Activated CD8-positive, alpha-beta T cell treated with anti-CD3 and anti-CD28 coated beads for 36 hours (primary cell): ENCODE measurements at places on chromosomes 7 and 10. TPM values are rescaled to one million over a fixed set of nuclear protein-coding genes. Genes with fewer than 3 reads are reported as not detected.

The PAPOLB gene
- not detected for total RNA-seq

The DNAH11 gene
- 2.3 TPM for total RNA-seq

DNA sequence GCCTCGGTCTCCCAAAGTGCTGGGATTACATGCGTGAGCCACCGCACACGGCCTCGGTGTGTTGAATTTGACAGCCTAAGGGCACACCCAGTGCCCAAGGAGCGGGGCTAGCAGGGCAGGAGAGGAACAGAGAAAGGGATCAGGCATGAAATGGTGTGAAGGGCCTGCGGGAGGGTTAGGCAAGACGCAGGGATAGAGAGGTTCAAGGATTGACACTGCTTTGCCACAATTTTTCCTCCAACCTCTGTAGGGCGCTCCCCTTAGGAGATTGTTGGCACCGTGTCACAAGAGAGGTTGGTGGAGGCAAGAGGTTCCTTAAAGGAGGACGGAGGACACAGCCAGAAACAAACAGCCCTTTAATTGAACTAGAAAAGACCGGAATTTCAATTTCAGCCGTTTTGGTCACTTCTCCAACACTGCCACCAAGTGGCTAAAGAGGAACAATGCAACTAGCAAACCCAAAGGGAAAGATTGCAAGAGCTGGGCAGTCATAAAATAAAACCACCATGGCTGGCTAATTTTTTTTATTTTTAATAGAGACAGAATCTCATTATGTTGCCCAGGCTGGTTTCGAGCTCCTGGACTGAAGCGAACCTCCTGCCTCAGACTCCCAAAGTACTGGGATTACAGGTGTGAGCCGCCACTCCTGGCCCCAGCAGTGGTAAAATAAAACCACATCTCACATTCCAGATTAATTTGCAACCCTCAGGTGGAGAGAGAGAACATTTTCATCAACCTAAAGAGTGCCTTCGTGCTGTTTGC is 6.9 kb upstream of the CREB3L2 start:
- no peak overlapping the region for H3K27ac ChIP-seq
- H3K4me3 ChIP-seq = no peak overlapping the region
- peaks cover 2% of the 10 kb centered on the region for H3K27me3 ChIP-seq
- H3K36me3 ChIP-seq = no peaks in the 10 kb centered on the region
- peak; percentile 29 for DNase-seq
- H3K4me1 ChIP-seq = no peaks in the 10 kb centered on the region

DNA sequence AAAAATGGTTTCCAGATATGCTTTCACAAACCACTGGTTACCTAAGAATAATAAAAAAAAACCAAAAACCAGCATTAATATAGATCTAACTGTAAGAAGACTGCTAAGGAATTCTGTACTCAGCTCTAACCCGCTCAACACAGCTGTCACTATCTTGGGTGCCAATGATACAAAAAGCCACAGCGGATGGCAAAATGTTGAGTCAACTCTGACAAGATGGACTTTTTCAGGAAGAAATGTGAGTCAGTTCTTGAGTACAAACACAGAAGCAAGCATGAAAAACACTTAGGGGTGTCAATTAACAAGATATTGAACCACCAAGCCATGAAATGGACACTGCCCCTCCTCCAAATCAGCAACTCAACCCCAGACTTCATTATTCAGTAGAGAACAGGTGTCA is 55.0 kb downstream of the CTTNBP2 start:
- no peak overlapping the region for H3K27ac ChIP-seq
- no peaks in the 10 kb centered on the region for H3K27me3 ChIP-seq
- DNase-seq = no peak
- H3K36me3 ChIP-seq = no peaks in the 10 kb centered on the region

DNA sequence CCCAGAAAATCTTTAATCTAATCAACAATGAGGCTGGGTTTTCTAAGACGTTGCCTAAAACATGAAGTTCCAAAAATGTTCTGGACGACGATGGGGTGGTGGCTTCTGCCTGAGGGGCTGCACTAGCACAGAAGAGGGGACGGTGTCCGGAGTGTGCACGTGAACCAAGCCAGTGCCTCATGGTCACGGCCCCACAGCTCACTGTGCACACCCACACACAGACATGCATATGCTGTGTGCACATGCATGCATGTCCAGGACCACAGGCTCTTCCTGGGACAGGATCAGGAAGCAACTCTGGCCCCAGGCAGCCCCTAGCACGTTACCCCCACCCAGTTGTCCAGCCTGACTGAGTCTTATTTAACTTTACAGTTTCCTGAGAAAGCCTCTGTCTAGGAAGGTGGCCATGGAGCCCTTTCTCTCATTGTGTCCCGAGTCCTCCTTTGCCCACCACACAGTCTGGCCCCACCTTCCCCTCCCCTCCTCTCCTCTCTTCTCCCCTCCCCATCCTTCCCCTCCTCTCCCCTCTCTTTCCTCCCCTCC is 100.8 kb downstream of the DNAJB6 start:
- no peak for DNase-seq
- peaks cover 10% of the 10 kb centered on the region for H3K4me1 ChIP-seq
- no peak overlapping the region for H3K4me3 ChIP-seq
- no peaks in the 10 kb centered on the region for H3K36me3 ChIP-seq
- no peaks in the 10 kb centered on the region for H3K27me3 ChIP-seq

DNA sequence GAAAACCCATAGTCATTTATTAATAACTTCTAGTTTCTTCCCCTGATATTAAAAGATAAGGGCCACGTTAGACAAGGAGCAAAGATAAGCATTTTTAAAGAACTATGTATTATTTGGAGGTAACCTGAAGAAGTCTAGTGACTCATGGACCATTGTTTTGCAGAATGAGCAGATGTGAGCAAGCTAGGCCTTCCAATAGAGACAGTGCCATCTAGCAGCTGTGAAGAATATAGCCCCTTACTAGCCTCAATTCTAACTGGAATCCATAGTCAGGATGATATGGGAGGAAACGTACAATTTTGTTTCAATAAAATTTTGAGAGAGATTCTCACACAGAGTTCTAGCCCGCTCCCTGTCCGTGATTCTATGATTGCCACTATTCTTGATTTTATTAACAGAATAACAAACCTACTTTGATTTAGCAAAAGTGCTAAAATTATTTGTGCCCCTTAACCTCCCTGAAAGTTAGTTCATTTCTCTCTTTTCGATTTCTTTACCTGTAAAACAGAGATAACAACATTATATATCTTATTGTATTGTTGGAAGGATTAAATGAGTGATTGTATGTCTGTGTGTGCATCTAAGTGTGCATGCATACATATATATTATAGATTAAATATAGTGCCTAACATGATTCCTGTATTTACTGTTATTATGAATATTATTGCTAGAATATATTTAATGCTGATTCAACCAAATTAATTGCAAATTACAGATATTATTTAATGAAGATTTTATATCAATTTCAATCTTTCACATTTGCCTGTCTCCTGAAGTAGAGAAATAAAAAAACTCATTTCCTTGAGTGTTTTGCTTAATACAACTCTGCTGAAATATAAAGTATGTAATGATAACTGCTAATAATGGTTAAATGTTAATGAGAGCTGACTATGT is 22.7 kb downstream of the FAM237B start:
- H3K4me3 ChIP-seq = no peak overlapping the region
- no peak overlapping the region for H3K27ac ChIP-seq

- H3K27me3 ChIP-seq = no peaks in the 10 kb centered on the region
- H3K27ac ChIP-seq = no peak overlapping the region
- peaks cover 29% of the 10 kb centered on the region for H3K4me1 ChIP-seq
- peaks cover 21% of the 10 kb centered on the region for H3K36me3 ChIP-seq
- no peak overlapping the region for H3K4me3 ChIP-seq
Measured at GRCh38 chr10:6383096-6383812, 180.5 kb downstream of the PFKFB3 start.

GRCh38 chr7:52512656-52513055 is 522.8 kb upstream of the POM121L12 start:
- no peak for DNase-seq
- H3K27me3 ChIP-seq = no peaks in the 10 kb centered on the region
- no peaks in the 10 kb centered on the region for H3K4me1 ChIP-seq
- no peak overlapping the region for H3K27ac ChIP-seq
- H3K4me3 ChIP-seq = no peak overlapping the region

DNA sequence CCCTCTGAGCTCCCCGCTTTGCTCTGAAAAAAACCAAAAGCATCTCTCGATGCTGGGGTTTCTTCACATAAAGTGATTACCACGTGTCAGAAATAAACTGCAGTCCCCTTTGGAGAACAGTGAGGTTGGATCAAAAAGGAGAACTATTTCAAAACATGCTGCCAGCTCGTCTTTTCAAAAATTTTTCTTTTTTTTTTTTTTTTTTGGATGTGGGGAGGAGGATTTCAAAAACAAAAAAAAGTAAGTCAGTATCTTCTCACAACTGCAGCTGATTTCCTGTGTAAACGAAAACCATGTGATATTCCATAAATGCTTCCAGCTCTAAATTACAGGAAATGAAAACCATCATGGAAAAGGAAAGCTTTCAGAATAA is 155.0 kb upstream of the LYZL2 start:
- no peak for DNase-seq
- H3K4me1 ChIP-seq = peaks cover 17% of the 10 kb centered on the region
- peak overlapping the region; percentile 70 for H3K4me3 ChIP-seq

DNA sequence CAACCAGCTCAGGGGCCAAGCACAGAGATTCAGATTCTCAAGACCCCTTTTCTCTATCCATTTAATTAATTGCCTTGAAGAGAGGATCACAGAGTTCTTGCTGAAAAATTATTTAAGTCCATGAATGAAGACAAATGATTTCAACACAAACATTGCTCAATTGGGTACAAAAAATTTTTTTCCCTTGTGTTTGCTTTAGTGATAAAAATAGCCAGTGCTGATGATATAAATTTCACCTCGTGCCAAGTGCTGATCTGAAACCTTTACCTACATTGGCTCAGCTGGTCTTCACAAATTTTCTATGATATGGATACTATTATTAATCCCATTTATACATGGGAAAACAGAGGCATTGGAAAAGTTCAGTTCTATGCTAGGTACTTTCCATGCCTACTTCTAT is 377.1 kb downstream of the NRG3 start:
- no peaks in the 10 kb centered on the region for H3K4me1 ChIP-seq
- no peak overlapping the region for H3K27ac ChIP-seq
- H3K27me3 ChIP-seq = peaks cover 1% of the 10 kb centered on the region

DNA sequence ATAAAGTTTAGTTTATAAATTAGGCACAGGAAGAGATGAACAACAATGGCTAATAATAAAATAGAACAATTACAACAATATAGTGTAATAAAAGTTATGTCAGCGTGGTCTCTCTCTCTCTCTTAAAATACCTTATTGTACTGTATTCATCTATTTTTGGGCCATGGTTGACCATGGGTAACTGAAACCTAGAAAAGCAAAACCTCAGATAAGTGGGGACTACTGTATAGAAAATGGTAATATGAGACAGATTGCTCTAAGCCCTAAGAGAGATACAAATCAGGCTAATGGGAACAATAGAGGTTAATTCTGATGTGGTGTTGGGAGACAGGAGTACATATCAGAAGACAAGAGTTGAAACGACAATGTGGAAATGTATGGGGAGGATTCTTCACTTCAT is 86.2 kb downstream of the ZNF365 start:
- no peaks in the 10 kb centered on the region for H3K36me3 ChIP-seq
- H3K4me1 ChIP-seq = peaks cover 16% of the 10 kb centered on the region
- peaks cover 1% of the 10 kb centered on the region for H3K27me3 ChIP-seq
- H3K4me3 ChIP-seq = no peak overlapping the region

DNA sequence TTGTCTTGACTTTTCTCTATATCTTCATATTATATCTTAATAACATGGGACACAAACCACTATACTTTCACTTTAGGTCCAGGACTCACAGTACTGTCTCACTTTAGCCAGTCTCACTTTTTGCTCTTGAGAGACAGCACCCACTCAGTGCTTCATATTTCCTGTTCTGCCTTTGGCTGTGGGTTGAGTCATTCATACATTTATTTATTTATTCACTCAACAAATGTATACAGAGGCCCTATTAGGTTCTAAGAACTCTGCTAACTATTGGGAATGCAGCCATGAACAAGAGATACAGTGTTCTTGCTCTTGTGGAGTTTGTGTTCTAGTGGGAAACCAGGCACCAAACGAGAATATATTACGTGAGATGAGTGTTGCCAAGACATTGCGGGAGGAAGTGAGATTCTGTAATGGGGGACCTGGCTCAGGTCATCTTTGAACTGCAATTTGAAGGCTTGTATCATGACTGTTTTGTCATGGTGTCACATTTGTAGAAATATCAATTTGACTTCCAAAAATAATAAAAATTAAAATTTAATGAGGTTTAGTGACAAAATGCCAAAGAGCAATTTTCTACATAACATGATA is 190.1 kb downstream of the SDHAF3 start:
- no peak overlapping the region for H3K27ac ChIP-seq
- no peak for DNase-seq
- H3K4me3 ChIP-seq = no peak overlapping the region
- no peaks in the 10 kb centered on the region for H3K4me1 ChIP-seq
- H3K36me3 ChIP-seq = no peaks in the 10 kb centered on the region

- peaks cover 10% of the 10 kb centered on the region for H3K4me1 ChIP-seq
- H3K36me3 ChIP-seq = peaks cover 27% of the 10 kb centered on the region
Measured at GRCh38 chr7:30831227-30831626, 60.0 kb downstream of the MINDY4 start.

- H3K27me3 ChIP-seq = no peaks in the 10 kb centered on the region
- peaks cover 21% of the 10 kb centered on the region for H3K4me1 ChIP-seq
- peak overlapping the region; percentile 88 for H3K4me3 ChIP-seq
Measured at GRCh38 chr10:86400705-86401587, 34.4 kb upstream of the GRID1 start.

DNA sequence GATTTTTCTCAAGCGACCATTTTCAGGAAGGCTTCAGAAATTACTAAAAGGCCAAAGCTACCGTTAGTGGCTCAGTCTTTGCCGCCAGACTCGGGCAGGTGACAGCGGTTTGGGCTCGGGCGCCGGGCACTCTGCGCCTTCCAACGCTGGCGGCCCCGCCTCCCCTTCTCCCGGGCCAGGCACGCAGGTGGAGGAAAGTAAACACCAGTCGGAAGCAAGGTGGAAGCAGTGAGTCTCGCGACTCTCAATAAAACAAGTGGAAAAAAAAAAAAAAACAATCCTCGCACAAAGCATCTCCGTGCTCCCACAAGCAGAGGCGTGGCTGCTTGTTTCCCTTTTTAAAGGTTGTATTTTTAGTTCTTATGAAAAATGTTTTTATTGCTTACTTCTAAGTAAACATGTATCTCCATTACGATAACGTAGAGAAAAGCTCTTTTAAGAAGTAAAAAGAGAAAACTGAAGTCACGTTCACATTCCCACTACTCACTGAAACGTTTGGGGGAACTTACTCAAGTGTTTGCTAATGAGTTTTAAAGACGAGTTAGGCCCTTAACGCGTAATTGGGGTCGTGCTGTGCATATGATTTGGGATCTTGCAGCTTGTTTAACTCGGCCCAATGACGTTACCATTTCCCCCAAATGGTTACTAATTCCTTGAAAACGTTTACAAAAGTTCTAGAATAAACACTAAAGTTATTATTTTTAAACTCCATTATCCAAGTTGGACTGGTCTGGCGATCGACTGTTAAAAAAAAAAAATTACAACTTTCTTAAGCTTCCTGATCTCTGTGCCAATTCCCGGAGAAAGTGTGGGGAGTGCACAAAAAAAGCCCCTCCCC is 864 bp downstream of the CDCA7L start:
- H3K36me3 ChIP-seq = peaks cover 20% of the 10 kb centered on the region
- DNase-seq = peak; percentile 67
- H3K4me3 ChIP-seq = peak overlapping the region; percentile 90
- no peaks in the 10 kb centered on the region for H3K27me3 ChIP-seq
